Omental fat pad (tissue), 4 donors: ENCODE measurements at places on chromosomes 6 and 20. TPM values are rescaled to one million over a fixed set of nuclear protein-coding genes. Genes with fewer than 3 reads are reported as not detected.

- no peak for DNase-seq
Observed at GRCh38 chr20:47244451-47244850, 112.0 kb downstream of the ZMYND8 start.

DNA sequence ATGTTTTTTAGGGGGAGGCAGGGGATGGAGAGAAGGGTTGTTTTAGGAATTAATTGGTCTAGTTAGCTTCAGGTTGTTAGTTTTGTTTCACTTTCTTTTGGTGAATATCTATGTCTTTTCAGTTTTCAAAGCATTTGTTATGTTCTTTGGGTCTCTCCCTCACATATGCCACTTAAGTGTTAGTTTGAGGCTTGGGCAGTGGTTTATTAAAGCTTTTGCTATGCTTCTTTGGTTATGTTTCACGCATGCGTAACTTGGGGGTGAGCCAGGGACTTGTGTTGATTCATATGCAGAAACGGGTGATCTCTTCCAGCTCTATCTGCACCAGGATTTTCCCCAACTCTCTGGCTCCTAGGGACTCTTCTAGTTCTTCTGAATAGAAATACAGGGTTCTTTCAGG lies 11.4 kb upstream of the MMS22L start:
- DNase-seq: no peak

DNA sequence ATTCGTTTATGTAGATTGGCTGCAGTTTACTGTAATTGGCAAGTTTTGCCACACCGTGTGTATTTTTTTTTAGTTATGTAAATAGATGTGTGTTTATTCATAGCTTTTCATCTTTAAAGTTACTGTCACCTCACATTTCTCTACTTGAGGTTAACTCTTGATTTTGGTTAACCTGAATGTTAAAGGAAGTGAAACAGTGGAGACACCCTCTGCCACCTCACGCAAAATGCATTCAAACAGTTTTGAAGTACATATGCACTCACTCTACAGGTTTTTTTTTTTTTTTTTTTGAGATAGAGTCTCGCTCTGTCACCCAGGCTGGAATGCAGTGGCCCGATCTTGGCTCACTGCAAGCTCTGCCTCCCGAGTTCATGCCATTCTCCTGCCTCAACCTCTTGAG lies 17.7 kb downstream of the OR2A4 start:
- DNase-seq: no peak

- DNase-seq: no peak
Observed at GRCh38 chr6:7138921-7139358, 31.2 kb downstream of the RREB1 start.

The ATP6V1G2 gene
- total RNA-seq: 2.6 TPM

The TNFRSF6B gene
- 13.6 TPM for total RNA-seq
